ENCODE measurements at places on chromosomes 7 and 10.

DNA sequence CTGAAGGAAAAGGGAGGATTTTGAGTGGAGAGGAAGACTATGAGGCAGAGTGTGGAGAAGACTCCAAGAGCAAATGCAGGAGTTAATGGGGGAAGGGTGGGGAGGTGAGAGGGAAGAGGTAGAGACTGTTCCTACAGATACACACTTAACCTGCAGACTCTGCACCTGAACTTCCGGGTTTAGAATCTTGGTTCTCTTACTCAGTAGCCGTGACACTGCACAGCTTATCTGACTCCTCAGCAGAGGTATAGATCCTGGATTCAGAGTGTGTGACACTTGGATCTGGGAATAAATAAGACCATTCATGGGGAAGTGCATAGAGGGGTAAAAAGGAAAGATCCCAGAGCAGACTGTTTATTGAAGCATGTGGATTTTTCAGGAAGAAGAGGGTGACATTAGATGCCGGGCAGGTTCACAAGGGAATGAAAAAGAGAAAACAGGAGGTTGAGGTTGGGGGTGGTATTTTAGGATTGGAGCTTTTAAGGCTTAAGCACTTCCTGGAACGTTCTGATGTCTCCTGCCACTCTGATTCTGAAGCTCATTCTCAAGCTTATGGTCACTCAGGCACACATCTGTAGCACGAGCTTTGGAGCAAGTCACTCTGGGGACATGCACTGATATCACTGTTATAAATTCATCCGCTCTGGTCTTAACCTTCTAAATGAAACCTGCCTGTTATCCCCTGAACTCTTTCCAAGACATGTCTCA is 5.7 kb upstream of the ZC3HAV1L start:
- DNase-seq, result no peak

GRCh38 chr7:88279323-88279722 is 27.4 kb downstream of the STEAP4 start:
- no peak for DNase-seq

- DNase-seq, result no peak
These were observed 114.3 kb downstream of the TBXAS1 start for GRCh38 chr7:139943401-139943800.

DNA sequence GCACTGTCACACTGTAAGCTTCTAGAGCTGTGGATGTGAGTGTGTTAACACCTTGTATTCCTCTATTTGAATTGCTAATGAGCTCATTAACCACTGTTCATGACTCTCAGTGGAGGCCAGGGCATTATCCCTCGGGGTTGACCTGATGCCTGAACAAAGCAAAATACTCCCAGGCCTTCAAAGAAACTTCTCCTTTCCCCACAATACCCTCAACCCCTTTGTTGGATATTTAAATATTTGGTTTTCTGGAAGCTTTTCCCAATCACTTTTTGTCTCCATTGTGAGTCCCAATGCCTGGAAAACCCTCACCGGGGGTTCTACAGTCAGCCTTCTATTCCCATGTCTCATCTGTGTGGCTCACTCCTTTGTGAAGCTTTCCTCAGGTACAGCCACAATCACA is 780.1 kb downstream of the PHTF2 start:
- DNase-seq, result no peak

GRCh38 chr10:88076027-88076880 is 212.8 kb downstream of the PTEN start:
- DNase-seq, result no peak

- DNase-seq, result no peak
These were observed 22.6 kb upstream of the AMZ1 start for GRCh38 chr7:2665359-2665791.

GRCh38 chr10:14891151-14891550 is 12.5 kb downstream of the SUV39H2 start:
- no peak for DNase-seq

- DNase-seq, result no peak
These were observed 44.8 kb upstream of the CPXM2 start for GRCh38 chr10:123936426-123936825.

GRCh38 chr7:46007194-46007593 is 86.1 kb upstream of the IGFBP3 start:
- DNase-seq, result no peak

DNA sequence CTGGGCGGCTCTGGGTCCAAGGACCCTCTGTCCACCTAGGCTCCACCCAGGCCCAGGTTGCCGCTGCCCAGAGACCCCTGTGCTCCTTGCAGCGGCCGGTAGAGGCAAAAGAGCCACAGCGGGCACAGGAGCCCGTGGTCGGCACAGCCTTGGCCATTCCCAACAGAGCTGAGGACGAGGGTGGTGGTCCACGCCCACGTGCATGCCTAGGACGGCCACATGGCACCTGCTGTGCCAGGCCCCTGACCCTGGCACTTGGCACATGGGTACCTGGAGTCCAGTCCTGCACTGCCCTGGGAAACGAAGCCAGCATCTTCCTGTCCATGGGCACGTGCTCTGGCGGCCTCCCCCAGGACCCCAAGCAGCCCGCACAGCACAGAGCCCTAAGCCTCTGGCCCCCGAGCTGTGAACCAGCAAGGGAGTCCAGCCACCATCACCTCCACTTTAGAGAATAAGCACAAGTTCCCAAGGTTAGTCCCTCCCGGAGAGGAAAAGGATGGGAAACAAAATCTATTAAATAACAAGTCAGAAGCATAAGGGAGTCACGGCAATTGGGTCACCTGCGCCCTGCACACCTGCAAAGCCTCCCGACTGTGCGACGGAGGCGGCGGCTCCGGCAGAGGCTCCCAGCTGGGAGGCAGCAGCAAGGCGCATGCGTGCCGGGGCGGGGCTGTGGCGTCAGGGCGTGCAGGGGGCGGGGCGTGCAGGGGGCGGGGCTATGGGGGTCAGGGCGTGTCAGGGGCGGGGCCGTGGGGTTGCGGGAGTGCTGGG is 59.1 kb downstream of the STK32C start:
- DNase-seq, result peak; percentile 70

- DNase-seq, result no peak
These were observed 5.4 kb downstream of the MYOF start for GRCh38 chr10:93476756-93477155.

DNA sequence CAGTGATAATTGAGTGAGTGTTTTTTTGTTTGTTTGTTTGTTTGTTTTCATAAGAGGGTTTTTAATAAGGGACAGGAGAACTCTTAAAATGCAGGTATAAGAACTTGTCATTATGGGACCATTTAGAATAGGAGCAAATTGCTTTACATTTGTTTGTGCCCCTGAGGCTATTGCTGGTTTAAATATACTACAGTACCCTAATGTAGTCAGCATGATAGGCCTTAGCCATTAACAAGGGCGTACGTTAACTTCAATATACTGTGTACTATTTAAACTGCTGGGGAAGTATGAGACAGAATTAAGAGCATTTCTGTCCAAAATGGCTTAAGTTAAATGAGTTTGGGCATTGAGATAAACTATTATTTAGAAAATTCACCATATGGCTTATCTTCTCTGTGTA is 26.2 kb downstream of the PRKAR2B start:
- DNase-seq, result no peak

GRCh38 chr7:47991270-47991669 is 11.9 kb upstream of the HUS1 start:
- no peak for DNase-seq

GRCh38 chr7:81170291-81170690 is 251.4 kb upstream of the SEMA3C start:
- DNase-seq, result no peak

DNA sequence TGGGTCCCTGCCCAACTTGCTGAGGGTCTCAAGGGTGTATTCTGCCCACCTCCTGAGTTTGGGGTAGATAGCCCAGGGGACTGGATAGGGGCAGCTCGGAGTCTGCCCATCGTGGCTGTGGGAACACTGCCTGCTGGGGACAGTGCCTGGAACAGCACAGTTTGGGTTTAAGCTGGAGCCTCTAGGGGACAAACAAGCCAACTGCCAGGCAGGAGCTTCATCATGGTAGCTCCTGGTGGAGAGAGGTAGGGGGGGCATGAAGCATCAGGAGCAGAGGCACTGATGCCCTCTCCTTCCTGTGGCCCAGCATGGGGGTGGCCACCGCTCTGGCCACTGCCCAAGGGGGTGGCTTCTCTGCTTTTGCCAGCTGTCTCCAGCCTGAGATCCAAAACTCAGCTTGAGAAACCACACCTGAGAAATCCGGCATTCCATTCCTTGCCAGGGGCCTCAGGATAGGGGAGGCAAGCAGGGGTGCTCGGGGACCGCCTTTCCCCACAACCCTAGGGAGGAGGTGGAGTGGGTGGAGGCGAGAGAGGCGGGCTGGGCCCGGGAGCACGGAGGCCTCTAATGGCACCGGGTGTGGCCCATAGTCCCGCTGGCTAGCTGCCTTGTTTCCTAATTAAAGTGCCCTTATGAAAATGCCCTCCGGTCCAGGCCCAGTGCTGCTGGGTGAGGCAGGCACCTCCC is 47.6 kb downstream of the UNC5B start:
- no peak for DNase-seq

DNA sequence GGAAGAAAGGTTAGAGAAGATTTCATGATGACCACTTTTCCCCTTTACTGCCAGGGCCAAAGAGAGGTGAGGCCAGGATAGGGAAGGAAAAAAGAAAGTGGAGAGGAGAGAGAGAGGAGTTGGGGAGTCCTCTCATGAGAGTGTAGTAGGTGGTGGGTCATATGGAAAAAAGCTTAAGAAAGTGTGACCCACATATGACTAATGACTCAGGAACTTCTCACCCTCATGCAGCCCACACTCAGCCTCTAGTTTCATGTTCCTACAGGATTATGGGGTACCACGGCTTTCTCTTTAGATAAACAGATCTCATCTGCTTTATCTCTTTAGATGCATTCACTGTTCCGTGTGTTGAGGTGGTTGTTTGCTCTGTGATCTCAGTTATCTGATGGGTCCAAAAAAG is 462.5 kb upstream of the IGFBP3 start:
- no peak for DNase-seq

DNA sequence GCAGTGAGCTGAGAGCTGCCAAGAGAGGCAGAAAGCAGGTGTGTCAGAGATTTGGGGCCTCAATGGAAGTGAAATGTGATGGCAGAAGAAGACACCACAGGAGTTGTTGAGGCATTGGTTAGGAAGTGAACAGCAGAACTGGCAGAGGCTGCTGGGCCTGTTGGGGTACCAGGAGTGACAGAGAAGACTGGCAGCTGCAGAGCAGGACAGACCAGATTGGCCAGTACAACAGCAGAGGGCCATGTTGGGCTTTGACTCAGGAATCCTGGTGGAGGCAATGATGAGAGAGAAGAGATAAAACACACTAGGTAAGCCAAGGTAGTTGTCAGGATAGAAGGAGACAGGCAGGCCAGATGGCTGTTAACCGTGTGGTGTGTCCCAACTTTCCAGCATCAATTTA is 19.9 kb upstream of the HERPUD2 start:
- DNase-seq, result no peak

- DNase-seq, result no peak
These were observed 207.7 kb upstream of the SHH start for GRCh38 chr7:156019776-156020565.

DNA sequence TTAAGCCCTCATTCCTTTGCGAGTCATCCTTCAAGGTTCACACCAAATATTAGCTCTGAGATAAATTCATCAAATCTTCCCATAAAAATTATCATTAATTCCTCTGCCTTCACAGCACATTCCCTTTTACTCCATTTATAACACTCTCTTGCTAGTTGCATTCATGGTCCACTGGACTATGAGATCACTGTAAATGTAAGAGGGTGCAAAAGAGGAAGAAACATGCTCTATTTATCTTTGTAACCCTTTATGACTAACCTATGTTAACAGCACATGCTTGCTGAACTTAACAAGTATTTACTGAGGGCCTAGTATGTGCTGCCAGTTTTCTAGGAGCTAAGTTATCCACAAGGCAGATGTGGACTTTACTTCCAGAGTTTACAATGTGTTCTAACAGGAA is 86.7 kb upstream of the TMEM168 start:
- DNase-seq, result no peak

DNA sequence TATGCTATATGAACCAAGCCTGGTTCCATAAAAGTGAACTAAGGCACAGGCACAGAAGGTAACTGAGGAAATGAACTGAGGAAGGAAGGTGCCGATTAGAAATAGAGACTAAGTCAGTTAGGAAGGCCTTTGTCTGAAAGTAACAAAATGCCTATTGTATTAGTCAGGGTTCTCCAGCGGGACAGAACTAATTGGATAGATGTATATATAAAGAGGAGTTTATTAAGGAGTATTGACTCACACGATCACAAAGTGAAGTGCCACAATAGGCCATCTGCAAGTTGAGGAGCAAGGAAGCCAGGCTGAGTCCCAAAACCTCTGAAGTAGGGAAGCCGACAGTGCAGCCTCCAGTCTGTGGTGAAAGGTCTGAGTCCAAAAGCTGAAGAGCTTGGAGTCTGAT is 13.9 kb upstream of the PLXNA4 start:
- DNase-seq, result no peak

- no peak for DNase-seq
These were observed 526.5 kb downstream of the PTPRN2 start for GRCh38 chr7:158061026-158061630.

DNA sequence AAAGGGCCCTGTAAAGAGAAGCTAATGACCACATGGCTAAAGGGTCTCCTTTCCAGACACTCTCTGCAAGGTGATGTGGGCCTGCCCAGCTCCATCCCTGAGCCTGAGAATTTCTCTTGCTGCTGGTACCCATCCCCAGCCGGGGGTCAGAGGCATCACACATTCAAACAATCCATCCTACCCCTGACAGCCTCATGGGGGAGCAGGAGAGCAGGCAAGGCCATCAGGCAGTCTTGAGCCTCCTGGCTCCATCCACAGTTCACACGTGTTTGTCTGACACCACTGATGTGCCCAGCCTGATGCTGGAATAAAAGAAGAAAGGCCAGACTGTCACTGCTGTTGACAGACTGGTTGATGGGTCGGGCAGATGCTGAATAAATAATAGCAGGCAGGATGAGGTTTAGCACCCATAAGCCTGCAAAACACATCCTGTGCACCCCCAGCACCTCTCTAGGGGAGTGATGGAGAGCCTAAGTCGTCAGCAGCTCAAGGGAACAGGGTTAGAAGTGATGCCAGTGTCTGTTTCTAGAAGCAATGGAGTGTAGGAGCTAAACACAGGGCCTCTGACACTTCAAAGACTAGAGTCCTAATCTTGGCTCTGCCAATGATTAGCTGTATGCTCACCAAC is 43.5 kb downstream of the TLL2 start:
- peak; percentile 13 for DNase-seq

DNA sequence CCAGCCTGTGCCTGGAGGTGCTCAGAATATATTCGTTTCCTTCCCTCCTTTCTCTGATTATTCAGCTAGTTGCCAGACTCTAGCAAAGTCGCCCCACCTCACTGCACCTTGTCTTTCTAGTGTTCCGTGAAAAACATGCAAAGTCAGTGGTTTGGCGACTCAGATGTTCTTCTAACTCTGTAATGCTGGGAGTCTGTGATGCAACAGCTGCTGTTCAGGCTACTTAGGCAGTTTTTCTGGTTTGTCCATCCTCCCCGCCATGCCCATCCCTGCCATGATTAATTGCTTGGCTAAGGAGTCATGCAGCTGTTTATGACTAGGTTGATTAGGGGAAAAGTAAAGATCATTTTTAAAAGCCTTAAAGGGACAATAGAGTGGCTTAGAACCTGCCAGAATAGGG is 99.4 kb downstream of the MTPN start:
- no peak for DNase-seq

- no peak for DNase-seq
These were observed 168.9 kb downstream of the KCND2 start for GRCh38 chr7:120441850-120442249.

Measured in T-helper 2 cell (primary cell).